ENCODE measurements at places on chromosomes 1 and 21. TPM values are rescaled to one million over a fixed set of nuclear protein-coding genes. Genes with fewer than 3 reads are reported as not detected.

DNA sequence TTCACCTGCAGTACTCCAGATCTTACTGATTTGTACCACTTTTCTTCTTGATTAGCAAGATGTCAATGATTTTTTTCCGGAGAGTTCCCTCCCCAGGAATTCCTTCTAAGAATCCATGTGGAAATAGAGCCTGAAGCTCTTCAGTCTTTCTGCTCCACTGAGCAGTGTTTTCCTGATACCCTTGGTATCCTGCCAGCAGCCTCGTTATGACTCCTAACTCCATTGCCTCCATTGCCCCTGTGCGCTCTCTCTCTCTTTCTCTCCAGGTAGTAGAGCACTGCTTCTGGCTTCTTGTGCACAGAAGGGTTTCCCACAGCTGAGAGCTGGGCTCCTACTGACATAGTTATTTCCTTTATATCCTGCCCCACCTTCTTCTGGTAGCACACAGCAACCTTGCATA is 12.2 kb downstream of the UBE2U start:
- no peak for DNase-seq
- no peak overlapping the region for H3K4me3 ChIP-seq
- H3K27me3 ChIP-seq: peaks cover 26% of the 10 kb centered on the region
- H3K4me1 ChIP-seq: no peaks in the 10 kb centered on the region

Gene SMIM1
- total RNA-seq: not detected

DNA sequence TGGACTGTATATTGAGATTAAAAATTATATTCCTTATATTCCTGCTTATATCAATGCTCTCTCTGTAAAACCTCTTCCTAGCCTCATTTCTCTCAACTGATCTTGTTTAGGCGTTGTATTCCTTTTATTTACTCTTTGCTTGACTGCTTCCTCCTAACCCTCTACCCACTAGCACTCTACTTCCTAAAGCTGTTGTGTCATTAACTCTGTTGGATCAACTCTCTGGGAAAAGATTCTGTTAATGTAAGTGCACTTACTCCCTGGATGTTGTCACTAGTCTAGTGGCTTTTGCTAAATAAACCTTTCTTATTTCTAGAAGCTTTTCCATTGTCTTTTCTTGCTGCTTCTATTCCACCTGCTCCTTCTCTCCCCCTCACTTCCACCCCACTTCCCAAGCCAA is 6.5 kb downstream of the SPATA46 start:
- DNase-seq: no peak
- H3K27me3 ChIP-seq: peaks cover 2% of the 10 kb centered on the region
- no peaks in the 10 kb centered on the region for H3K36me3 ChIP-seq
- H3K4me1 ChIP-seq: peaks cover 10% of the 10 kb centered on the region

Gene KRTAP7-1
- not detected for total RNA-seq

Gene CCDC185
- not detected for total RNA-seq

- DNase-seq: no peak
- H3K36me3 ChIP-seq: no peaks in the 10 kb centered on the region
- H3K27me3 ChIP-seq: no peaks in the 10 kb centered on the region
- H3K4me3 ChIP-seq: no peak overlapping the region
Observed at GRCh38 chr1:213572912-213573647, 414.7 kb upstream of the PROX1 start.

Gene VWA1
- total RNA-seq: 1.3 TPM

GRCh38 chr1:43977376-43978263 is 1.4 kb upstream of the B4GALT2 start:
- H3K4me1 ChIP-seq: peaks cover 54% of the 10 kb centered on the region
- H3K27ac ChIP-seq: no peak overlapping the region
- H3K4me3 ChIP-seq: peak overlapping the region; percentile 89
- peaks cover 24% of the 10 kb centered on the region for H3K36me3 ChIP-seq

GRCh38 chr1:231924180-231924579 is 297.6 kb downstream of the DISC1 start:
- H3K27me3 ChIP-seq: no peaks in the 10 kb centered on the region
- H3K4me1 ChIP-seq: peaks cover 14% of the 10 kb centered on the region
- H3K36me3 ChIP-seq: no peaks in the 10 kb centered on the region
- no peak overlapping the region for H3K27ac ChIP-seq
- no peak overlapping the region for H3K4me3 ChIP-seq

Gene COL11A1
- total RNA-seq: not detected

Gene ELF3
- total RNA-seq: 0.98 TPM

GRCh38 chr1:10400013-10400412 is 1.1 kb downstream of the PGD start:
- H3K4me1 ChIP-seq: peaks cover 40% of the 10 kb centered on the region
- peak overlapping the region; percentile 84 for H3K27ac ChIP-seq
- H3K4me3 ChIP-seq: peak overlapping the region; percentile 98
- DNase-seq: no peak
- H3K27me3 ChIP-seq: no peaks in the 10 kb centered on the region

GRCh38 chr1:215794156-215794555 is 227.1 kb downstream of the KCTD3 start:
- no peaks in the 10 kb centered on the region for H3K4me1 ChIP-seq
- peaks cover 4% of the 10 kb centered on the region for H3K36me3 ChIP-seq
- DNase-seq: no peak
- H3K27ac ChIP-seq: no peak overlapping the region
- H3K4me3 ChIP-seq: no peak overlapping the region
- no peaks in the 10 kb centered on the region for H3K27me3 ChIP-seq

Gene C1QC
- total RNA-seq: not detected

- DNase-seq: peak; percentile 44
- H3K4me3 ChIP-seq: no peak overlapping the region
- H3K27ac ChIP-seq: no peak overlapping the region
- peaks cover 64% of the 10 kb centered on the region for H3K27me3 ChIP-seq
- H3K36me3 ChIP-seq: no peaks in the 10 kb centered on the region
Observed at GRCh38 chr1:180234369-180235076, 4.5 kb downstream of the LHX4 start.

DNA sequence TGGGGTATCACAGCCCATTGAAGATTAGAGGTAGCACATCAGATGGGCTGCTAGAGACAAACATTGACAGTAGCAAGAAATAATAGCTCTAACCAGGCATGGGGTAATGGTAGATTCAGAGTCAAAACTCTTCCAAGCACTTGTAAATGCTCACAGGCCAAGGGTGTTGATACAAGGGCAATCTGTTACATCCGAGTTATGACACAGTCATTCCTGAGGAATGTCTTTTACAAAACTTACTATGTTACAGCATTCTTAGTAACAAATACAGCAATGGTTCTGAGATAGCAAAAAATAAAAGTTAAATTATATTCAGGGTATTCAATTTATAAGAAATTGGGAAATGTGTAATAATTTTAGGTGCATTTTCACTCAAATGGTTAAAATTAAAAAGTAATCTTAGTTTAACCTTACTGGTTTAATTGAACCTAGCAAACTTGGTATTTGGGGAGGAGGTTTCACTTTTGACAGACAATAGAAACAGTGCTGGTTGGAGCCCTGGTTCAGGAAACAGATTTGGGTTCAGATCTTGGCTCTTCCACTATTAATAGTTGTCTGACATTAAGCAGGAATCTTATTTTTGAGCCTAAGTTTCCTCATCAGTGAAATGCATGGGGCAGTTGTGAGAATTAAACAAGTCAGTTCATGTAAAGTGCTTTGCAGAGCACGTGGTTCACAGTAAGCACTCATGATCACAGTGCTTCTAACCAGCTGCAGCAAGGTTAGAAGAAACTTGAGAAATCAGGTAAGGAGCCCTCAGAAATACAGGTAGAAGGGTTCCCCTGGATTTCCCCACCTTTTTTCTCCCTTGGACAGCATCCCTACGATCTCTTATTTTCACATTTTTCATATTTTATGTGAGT is 4.4 kb downstream of the ST3GAL3 start:
- H3K4me1 ChIP-seq: peaks cover 20% of the 10 kb centered on the region
- peaks cover 12% of the 10 kb centered on the region for H3K36me3 ChIP-seq
- H3K4me3 ChIP-seq: peak overlapping the region; percentile 57
- H3K27ac ChIP-seq: peak overlapping the region; percentile 11
- no peaks in the 10 kb centered on the region for H3K27me3 ChIP-seq

Gene MRPL37
- total RNA-seq: 158 TPM

DNA sequence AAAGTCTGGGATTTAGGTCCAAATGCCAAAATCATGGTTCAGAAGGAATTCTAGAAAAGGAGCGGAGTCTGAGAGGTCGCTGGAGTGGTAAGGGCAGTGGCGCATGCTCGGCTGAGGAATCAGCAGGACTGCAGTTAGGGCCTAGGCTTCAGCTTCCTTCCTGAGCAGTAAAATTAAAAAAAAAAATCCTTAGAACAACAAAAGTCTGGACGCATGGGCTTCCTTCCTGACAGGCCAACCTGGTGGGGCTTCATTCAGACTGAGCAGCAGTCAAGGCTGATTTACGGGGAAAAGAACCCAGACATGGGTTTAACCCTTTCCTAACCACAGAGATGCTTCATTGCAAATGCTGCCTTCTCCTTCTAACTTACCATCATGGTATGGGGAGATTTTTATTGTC is 17.1 kb downstream of the RNF220 start:
- H3K27me3 ChIP-seq: peaks cover 40% of the 10 kb centered on the region
- H3K27ac ChIP-seq: no peak overlapping the region
- no peak for DNase-seq
- no peaks in the 10 kb centered on the region for H3K36me3 ChIP-seq
- H3K4me1 ChIP-seq: no peaks in the 10 kb centered on the region

DNA sequence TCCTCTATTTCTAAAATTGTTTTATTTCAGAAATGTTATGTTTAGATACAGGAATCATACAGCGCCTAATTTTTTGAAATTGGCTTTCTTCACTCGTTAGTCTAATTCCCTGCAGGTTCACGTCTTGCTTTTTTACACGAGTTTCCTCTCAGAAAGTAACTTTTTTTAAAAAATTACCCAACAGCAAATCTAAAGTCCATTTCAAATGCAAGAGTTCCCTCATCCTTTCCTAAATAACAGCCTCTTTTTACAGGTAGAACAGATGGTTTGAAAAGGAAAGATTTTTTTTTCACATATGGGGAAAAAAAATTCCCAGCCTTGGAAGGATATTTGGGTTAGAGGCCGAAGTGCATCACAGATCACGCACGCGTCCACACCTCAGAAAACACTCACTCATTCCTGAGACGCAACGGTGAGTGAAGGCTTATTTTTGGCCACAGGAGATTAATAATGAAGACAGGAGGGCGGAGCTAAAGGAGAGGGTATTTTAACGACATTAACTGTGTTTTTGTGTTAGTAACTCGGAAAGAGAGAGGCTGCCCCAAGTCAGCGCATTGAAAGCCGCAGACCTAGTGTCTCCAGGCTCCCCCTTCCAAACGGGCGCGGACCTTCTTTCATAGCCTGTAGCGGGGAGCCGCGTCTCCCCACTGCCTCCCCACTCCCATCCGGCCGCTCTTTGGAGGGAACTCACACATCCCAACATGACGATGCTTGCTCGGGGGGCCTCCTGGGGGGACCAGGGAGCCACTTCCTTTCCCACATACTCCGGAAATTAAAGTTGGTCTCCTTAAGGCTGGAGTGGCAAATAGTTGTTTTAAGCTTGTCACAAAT is 969 bp upstream of the RIPK4 start:
- H3K4me1 ChIP-seq: peaks cover 21% of the 10 kb centered on the region
- no peak for DNase-seq
- H3K36me3 ChIP-seq: peaks cover 10% of the 10 kb centered on the region
- H3K4me3 ChIP-seq: peak overlapping the region; percentile 60

GRCh38 chr1:232943679-232944252 is 6.6 kb upstream of the NTPCR start:
- DNase-seq: peak; percentile 84
- peak overlapping the region; percentile 80 for H3K4me3 ChIP-seq

Gene LAMC2
- total RNA-seq: not detected

- no peaks in the 10 kb centered on the region for H3K36me3 ChIP-seq
- peak; percentile 16 for DNase-seq
- peak overlapping the region; percentile 54 for H3K27ac ChIP-seq
- H3K4me1 ChIP-seq: peaks cover 28% of the 10 kb centered on the region
- no peak overlapping the region for H3K4me3 ChIP-seq
Observed at GRCh38 chr1:154755858-154756730, 114.0 kb downstream of the KCNN3 start.

Gene FCAMR
- not detected for total RNA-seq

- no peak overlapping the region for H3K27ac ChIP-seq
- H3K4me3 ChIP-seq: no peak overlapping the region
- H3K36me3 ChIP-seq: peaks cover 20% of the 10 kb centered on the region
Observed at GRCh38 chr1:38025233-38025632, 12.7 kb downstream of the UTP11 start.

Gene ADGRB2
- not detected for total RNA-seq

DNA sequence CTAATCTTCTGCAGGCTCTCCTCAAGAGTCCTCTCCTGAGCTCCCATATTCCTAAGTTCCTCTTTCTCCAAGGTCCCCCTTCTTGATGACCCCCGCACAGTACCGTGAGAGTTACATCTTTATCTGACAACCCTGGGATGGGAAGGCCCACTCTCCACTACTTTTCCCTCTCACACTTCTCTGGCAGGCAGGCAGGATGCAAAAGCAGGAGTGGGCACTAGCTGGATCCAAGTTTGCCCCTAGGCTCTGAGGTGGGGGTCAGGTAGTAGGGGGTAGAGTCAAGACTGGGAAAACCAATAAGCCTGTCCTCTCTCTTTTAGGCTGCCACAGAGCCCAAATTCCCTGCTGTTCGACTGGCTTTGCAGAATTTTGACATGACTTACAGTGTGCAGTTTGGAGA is 3.9 kb downstream of the NSUN4 start:
- no peaks in the 10 kb centered on the region for H3K27me3 ChIP-seq
- DNase-seq: no peak
- no peak overlapping the region for H3K27ac ChIP-seq
- H3K36me3 ChIP-seq: peaks cover 10% of the 10 kb centered on the region

- peaks cover 77% of the 10 kb centered on the region for H3K4me1 ChIP-seq
- H3K4me3 ChIP-seq: peak overlapping the region; percentile 33
- DNase-seq: no peak
- peaks cover 15% of the 10 kb centered on the region for H3K36me3 ChIP-seq
- H3K27ac ChIP-seq: peak overlapping the region; percentile 100
Observed at GRCh38 chr1:235017719-235018118, 110.9 kb downstream of the TOMM20 start.

GRCh38 chr1:96387785-96388184 is 333.8 kb upstream of the PTBP2 start:
- no peak overlapping the region for H3K4me3 ChIP-seq
- H3K27me3 ChIP-seq: no peaks in the 10 kb centered on the region
- H3K36me3 ChIP-seq: no peaks in the 10 kb centered on the region
- DNase-seq: no peak

GRCh38 chr1:202967684-202968281 is 726 bp upstream of the CYB5R1 start:
- DNase-seq: no peak
- peak overlapping the region; percentile 89 for H3K4me3 ChIP-seq
- H3K36me3 ChIP-seq: no peaks in the 10 kb centered on the region
- H3K4me1 ChIP-seq: peaks cover 25% of the 10 kb centered on the region

Data from natural killer cell treated with Interleukin-12 subunit alpha and Interleukin-12 subunit beta and Interleukin-15 and Interleukin-18, amount 100 ng/mL, for 72 hours (primary cell).